Activated T-cell treated with anti-CD3 and anti-CD28 coated beads for 1 hour (primary cell): ENCODE measurements at places on chromosomes 11 and 22.

GRCh38 chr22:34122042-34122441 is 201.8 kb upstream of the LARGE1 start:
- DNase-seq = no peak

DNA sequence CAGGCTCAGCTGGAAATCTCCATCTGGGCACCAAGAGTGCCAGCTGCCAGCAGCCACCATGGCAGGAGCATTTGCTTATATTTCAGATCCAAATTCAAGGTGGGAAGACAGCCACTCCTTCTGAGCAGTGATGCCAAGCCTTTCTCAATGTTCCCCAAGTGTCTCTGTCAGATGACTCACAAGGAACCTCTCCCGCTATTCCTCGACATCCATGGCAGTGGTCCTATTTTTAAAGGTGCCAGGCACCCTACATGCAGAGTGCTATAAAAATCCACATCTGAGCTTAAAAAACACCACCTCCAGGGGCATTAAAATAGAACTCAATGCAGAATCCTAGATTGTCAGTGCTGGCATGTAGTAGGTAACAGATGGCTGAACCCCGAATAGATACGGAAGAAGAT is 112.1 kb downstream of the SLC1A2 start:
- no peak for DNase-seq

DNA sequence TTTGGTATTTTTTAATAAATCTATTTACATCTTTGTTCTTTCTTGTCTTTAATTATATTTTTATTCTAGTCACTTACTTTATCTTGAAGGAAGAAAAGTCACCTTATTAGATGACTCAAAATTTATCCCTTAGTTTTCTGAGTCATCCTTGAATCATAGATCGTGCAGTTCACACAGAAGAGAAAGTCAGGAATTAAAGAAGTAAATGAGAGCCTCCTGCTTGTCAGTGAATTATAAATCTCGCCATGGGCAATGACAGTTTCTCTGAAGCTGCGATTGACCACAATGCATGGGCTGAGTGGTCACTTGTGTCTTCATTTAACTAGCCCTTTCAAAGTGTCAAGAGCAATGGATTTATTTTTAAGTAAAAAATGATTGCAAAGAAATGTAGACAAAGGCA is 91.2 kb downstream of the LUZP2 start:
- DNase-seq = no peak

- no peak for DNase-seq
These were observed 624.7 kb downstream of the BUD13 start for GRCh38 chr11:116148056-116148455.

DNA sequence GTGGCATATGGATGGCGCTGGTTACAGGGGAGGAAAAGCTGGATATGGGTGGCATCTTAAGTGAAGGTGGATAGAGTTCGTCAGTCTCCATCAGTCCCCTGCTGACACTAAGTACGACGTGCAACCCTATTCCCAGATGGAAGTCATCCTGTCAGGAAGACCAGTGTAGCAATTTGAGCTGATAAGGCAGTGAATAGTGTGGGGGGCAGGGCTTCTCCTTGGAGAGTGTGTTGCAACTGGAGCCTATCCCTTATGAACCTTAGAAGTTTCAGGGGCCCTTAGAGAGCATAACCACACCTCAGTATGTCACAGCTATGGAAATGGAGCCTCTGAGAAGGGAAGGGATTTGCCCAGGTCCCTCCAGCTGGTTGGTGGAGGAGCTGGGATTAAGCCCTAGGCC is 36.1 kb upstream of the ANKK1 start:
- DNase-seq = no peak

DNA sequence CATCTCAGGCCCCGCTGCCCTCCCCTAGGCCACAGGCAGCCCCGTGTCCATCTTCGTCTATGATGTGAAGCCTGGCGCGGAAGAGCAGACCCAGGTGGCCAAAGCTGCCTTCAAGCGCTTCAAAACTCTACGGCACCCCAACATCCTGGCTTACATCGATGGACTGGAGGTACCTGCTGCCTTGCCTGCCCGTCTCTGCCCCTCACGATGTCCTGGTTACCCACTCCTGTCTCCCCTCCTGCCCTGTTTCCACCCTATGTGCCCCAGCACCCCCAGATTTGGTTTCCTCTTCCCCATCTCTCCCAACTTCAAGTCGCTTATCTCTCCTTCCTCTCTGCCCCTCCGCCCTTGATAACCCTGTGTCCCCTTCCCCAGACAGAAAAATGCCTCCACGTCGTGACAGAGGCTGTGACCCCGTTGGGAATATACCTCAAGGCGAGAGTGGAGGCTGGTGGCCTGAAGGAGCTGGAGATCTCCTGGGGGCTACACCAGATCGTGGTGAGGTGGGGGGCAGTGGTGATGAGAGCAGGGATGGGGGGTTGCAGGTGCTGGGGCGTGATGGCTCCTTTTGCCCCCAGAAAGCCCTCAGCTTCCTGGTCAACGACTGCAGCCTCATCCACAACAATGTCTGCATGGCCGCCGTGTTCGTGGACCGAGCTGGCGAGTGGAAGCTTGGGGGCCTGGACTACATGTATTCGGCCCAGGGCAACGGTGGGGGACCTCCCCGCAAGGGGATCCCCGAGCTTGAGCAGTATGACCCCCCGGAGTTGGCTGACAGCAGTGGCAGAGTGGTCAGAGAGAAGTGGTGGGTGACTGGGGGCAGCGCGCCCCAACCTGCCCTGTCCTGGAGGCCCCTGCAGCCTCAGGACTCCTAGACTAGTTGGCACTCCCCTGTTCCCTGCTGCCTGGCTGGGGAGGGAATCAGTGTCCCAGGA is 930 bp downstream of the SCYL1 start:
- no peak for DNase-seq

GRCh38 chr22:30202531-30203006 is 44.0 kb downstream of the LIF start:
- no peak for DNase-seq

DNA sequence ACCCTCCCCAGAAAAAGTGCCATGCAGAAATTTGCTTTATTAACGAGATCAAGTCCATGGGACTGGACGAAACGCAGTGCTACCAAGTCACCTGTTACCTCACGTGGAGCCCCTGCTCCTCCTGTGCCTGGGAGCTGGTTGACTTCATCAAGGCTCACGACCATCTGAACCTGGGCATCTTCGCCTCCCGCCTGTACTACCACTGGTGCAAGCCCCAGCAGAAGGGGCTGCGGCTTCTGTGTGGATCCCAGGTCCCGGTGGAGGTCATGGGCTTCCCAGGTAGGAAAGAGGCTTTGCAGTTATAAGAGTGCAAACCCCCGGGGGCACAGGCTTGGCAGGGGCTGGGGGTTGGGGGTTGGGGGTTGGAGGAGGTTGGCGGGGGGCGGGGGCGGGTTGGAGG is 4.2 kb downstream of the APOBEC3H start:
- DNase-seq = no peak

- DNase-seq = no peak
These were observed 1.6 kb downstream of the IFITM10 start for GRCh38 chr11:1748636-1749394.

- no peak for DNase-seq
These were observed 817 bp downstream of the ARL2 start for GRCh38 chr11:65014726-65015227.

DNA sequence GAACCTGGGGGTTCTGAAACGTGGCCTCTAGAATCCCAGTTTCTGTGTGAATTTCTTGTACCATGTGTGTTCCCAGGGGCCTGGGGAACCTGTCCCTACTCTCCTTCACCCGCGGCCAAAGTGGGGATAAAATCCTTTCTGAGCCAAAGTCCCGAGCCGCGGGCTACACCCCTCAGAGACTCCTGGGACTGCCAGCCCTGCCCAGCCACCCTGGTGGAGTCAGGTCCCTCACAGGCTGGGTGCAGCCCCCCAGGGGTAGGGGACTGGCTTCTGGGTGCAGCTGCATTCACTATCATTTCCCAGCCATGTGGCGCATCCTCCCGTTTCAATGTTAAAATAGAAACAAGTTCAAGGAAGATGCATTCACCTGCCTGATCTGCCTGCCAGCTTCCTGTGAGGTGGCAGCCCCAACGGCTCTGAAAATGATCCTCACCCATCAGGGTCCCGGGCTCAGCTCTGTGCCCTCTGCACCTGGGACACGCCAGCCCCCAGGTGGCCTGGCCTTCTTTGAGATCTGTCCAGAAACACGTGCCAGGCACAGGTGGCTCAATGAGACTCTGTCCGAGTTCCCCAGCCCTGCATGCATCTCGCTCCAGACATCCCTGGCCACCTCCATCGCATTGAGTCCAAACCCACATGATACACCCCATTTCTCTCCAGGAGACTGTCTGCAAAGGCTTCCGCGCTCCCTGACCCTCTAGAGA is 338.8 kb downstream of the CTTN start:
- DNase-seq = no peak

DNA sequence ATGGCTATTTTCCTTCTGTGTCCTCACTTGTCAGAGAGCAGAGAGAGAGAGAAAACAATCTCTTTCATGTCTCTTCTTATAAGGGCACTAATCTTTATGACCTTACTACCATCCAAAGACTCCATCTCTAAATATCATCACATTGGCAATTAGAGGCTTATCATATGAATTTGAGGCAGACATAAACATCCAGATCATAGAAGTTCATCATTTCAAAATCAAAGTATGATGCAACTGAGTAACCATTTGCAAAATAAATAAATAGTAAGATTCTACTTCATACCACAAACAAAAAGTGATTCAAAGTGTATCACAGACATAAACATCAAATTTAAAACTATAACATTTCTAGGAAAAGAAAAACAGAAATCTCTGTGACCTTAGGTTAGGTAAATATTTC is 504.7 kb upstream of the ARHGAP42 start:
- DNase-seq = no peak

DNA sequence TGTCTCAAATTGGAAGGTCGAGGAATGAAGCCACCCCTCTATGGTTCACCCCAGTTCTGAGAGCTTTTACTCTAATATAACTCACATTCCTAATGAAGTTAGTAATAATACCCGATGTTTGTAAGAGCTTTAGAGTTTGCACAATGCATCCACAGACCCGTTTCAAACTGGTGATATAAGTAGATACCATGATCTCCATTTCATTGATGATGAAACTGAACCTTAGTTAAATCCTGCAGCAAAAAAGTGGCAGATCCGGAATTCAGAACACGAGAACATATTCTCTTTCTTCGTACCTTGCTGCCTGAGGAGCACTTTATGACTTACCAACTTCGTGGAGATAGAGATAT is 757 bp upstream of the RBFOX2 start:
- no peak for DNase-seq

GRCh38 chr11:71459767-71460320 is 6.8 kb downstream of the NADSYN1 start:
- DNase-seq = no peak

DNA sequence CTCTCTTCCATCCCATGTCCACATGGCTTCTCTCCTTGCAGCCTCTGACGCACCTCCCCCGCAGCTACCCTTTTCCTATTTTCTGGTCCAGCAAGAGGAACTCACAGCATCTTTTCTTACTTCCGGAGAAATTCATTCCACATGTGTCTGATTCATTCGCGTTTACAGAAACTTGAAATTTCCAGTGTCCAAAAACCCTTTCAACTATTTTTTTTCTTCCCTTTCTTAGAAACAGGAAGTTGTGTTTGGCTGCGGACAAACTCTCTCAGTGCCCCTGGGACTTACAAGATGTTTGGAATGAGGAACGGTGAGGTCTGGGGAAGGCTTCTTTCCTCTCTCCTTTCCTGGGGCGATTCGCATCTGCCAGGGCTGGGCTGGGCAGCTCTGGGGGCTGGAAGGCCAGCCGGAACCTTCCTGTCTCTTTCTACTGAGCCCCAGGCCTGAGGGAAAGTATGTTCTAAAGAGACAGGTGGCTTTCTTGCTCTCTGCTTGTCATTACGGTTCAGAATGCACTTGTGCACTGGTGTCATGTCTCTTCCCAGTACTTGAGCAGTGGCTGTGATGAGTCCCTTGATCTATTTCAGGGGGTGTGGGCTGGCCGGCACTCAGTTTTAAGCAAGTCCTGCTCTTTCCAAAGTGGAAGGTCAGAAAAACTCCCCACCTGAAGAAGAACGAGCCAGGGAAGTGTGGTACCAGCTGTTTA is 27.5 kb downstream of the ADAMTS8 start:
- no peak for DNase-seq

- DNase-seq = peak; percentile 14
These were observed 787 bp downstream of the LRRC10B start for GRCh38 chr11:61509043-61510029.

GRCh38 chr11:70204466-70204799 is 1.3 kb downstream of the FADD start:
- no peak for DNase-seq

GRCh38 chr22:20261848-20262581 is 6.1 kb downstream of the RTN4R start:
- DNase-seq = no peak

DNA sequence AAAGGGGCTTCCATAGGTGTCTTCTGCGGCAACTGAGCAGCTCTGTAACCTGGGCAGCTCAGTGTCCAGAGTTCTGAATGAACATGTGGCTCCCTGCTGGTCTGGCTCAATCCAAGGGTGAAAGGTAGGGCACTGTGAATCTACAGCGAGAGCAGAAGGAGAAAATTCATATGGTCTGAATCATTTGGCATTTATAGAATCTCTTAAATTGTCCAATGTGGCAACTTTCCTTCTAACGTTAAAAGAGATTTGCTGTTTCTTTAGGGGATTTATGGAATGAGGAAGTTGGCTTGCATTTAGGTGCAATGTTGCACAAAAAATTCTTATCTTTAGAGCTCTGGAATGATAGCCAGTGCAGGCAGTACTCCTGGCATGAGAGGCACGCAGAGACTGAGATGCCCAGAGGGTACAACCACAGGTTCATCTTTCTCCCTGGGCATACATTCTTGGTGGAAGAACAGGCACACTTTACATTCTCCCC is 17.0 kb downstream of the ATXN10 start:
- DNase-seq = no peak

DNA sequence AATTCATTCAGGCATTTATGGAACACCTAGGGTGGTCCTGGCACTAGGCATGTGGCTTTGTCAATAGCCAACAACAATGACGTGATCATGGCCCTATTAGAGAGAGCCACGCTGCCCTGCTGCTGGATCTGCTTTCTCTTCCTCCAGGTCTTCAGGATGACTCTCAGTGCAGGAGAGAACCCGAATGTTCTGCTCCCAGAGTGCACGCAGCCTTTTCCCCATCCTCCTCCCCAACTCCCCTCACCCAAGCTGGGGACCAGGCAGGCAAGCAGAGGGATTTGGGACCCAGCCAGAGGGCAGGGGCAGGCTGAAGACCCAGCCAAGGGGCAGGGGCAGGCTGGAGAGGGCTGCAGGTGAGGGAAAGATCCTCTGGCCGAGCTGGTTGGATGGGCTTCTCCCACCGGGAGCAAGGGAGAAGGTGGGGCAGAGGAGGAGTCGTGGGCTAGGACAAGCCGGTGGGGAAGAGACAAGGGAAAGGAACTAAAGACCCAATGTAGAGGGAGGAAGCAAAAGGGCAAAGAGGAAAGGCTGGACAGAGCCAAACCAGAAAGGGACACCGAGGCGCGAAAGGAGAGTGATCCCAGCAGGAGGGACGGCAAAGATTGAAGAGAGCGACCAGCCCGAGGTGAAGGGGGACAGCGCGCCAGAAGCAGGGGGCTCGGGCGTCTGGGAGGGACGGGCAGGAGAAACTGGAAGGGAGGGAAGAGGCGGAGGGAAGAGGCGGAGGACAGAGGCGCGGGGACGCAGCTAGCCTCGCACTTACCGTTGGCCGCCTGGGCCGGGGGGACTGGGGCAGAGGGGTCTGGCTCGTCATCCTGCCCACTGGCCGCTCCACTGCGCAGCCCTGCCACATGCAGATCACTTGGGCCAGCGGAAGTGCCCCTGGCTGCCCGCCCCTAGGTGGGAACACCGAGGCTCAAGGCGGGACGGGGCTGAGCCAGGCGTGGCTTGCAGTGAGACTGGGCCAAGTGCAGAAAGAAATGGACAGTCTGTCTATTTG is at the start of gene KCTD14:
Gene KCTD14 (minus strand): TSS at position 880 of the 1,000 bp plus-strand sequence. CDS start 27 bp downstream, at position 853.
- no peak for DNase-seq

- DNase-seq = no peak
These were observed 13.0 kb downstream of the TEAD1 start for GRCh38 chr11:12687216-12687623.

- DNase-seq = no peak
These were observed 17.2 kb upstream of the CRYBB3 start for GRCh38 chr22:25182131-25183110.
